ENCODE measurements at places on chromosomes 2 and 18.

DNA sequence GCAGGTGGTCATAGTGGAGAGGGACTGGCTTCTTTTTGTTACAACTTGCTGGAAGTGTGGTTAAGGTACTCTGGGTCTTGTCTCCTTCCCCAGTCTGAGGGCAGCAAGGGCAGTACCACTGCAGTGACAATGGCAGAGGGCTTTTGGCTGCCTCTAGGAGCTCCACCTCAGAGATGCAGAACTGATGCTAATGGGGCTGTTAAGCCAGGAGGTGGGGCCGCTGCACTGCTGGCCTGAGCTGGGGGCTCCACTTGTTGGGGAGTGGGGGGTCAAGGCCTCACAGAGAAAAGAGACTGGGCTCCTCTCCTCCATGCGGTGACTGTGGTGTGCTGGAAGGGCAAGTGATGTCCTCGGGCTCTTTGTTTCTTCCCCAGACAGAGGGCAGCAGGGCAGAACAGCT lies 135.7 kb downstream of the DSEL start:
- DNase-seq, result no peak

GRCh38 chr2:222410534-222410933 lies 13.8 kb upstream of the SGPP2 start:
- no peak for DNase-seq

DNA sequence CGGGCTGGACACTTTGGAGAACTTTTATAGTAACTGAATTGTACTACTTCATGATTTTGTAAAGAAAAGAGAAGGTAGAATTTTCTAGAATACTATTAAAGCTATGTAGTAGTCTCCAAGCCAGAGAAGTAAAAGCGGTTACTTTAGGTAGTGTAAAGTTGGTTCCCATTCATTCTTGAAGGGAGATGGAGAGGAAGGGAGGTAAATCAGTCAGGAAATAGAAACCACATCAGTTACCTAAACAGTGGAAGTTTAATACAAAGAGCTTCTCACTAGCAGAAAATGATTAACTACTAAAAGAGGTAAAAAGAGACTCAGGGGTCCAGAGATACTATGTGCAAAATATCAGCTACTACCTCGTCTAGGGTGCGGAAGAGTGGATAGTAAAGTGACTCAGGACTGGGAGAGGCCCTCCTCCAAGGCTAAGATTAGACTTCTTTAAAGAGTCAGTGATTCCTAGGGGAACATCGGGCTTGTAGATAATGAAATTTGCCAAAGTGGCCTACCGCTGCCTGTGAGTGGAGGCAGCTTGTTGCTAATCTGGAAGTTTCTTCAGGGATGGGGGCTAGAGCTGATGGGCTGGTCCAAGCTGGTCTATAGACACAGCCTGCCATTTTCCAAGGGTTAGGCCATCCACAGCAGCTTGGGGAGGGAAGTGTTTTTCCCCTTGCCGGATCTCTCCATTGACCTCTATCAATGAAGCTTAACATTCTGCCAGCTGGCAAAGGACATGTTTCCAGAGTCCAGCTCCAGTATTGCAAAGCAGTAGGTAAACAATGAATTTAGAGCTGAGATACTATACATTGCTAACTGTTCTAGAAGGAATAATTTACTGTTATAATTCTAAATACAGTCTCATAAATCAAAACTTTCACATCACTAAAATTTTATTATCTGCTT lies 246.4 kb upstream of the BOD1L2 start:
- DNase-seq, result no peak

- no peak for DNase-seq
These were observed 10.7 kb upstream of the RMDN2 start for GRCh38 chr2:37914340-37914739.

GRCh38 chr2:240551288-240551687 lies 6.5 kb downstream of the ANKMY1 start:
- DNase-seq, result no peak

DNA sequence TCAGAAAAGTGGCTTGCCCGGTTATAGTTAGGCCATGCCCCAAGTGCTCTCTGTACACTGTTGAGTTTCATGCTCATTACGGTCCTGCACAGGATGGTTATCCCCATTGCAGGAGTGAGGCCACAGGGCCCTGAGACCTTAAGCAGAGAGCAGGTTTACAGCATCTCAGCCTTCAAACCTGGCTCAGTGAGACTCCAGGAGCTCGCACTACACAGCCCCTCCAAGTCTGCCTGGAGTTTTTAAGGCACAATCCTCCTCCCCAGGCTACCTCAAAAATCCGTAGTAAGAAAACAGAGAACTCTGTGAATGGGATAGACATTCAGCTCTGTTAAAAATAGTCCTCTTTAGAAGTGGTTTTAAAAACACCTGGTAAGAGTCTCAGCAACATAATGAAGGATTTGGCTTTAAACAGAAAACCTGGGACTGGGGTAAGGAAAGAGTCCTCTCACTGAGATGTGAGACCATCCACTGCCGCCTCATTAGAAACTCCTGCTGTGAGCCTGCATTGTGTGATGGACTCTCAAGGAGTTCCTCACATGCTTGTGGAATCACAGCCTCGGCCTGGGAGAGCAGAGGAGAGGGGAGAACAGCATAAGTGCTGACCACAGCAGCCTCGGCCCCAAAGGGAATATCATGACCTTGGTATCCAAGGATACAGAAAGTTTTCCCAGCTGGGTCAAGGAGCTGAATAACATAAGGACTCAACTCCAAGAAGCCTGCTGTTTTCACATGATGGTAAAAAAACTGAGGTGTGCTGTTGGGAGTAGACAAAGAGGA lies 214.8 kb downstream of the ATAD2B start:
- DNase-seq, result no peak

GRCh38 chr2:33458248-33458819 lies 18.1 kb upstream of the RASGRP3 start:
- no peak for DNase-seq

GRCh38 chr2:207143215-207144172 lies 22.3 kb downstream of the KLF7 start:
- DNase-seq, result peak; percentile 56

DNA sequence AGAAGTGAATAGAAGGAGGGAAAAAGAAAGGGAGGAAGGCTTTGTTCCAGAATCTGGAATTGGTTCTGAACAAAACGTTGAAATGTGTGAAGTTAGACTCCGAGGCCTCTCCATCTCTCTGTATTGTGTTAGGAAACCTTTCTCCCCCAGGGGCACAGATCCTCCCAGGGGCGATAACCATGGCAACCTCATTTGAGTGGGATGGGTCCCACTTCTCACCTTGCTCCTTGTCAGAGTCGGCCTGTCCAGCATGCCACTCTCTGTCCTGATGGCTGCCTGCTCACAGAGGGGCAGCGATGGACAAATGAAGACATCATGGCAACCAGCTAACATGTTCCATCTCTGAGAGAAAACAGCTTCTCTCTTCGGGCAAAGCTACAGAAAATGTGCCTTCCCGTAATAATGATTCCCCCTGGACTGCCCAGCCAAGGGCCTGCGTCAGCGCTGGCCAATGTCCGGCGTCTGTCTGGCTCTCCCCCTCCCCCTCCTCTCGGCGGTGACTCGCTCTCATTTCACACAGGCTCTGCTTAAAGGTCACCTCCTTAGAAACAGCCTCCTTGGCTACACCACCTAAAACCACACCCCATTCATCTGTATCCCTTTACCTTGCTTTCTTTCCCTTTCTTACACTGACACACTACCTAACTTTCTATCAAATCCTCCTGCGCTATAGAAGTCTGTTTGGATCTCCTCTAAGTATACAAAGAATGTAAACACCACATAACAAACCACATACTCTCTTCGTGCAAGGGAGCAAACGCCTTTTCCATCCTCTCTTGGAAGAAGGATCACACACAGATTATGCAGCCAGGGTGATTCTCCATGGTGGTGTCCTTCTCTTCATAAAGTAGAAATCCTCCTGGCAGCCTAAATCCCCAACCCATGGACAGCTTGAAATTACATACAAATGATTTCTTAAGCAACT lies 32.1 kb upstream of the TTC39C start:
- DNase-seq, result no peak

GRCh38 chr2:9914384-9915065 lies 37.0 kb upstream of the GRHL1 start:
- DNase-seq, result peak; percentile 83

DNA sequence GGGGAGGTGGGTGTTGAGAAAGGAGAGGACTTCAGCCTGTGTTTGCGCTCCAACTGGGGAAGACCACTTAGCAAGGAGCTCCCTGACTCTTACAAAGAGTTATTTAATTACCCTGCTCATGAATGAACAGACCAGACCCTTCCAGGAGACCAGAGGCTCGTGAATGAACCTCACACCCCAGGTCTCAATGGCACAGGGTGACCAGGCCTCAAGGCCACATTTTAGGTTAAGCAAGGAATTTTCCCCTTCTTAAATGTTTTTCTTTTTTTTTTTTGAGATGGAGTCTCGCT lies 25.3 kb downstream of the SMAD7 start:
- no peak for DNase-seq

DNA sequence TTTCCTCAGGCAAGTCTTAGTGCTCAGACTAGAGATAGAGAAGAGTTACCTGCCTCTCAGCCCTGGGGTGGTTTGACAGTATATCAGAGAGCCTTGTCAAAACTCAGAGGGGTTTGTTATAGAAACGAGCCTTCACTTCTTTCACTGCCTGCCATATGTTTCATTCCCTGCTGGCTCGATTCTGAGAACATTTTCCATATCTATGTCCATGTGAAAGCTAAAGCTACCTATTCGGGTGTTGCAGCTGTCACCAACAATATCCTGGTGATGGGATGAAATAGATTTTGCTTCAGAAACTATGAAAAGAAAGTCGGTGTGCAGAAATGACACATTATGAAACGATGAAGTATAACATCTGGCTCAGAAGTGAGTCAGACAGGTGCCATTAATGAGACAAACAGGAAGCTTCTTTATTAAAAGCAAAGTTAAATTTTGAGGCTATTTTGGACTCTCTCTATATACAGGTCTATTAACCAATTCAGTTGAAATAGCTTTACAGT lies 56.1 kb upstream of the TANK start:
- DNase-seq, result peak; percentile 22

GRCh38 chr18:58727776-58728500 lies 56.7 kb downstream of the MALT1 start:
- no peak for DNase-seq

DNA sequence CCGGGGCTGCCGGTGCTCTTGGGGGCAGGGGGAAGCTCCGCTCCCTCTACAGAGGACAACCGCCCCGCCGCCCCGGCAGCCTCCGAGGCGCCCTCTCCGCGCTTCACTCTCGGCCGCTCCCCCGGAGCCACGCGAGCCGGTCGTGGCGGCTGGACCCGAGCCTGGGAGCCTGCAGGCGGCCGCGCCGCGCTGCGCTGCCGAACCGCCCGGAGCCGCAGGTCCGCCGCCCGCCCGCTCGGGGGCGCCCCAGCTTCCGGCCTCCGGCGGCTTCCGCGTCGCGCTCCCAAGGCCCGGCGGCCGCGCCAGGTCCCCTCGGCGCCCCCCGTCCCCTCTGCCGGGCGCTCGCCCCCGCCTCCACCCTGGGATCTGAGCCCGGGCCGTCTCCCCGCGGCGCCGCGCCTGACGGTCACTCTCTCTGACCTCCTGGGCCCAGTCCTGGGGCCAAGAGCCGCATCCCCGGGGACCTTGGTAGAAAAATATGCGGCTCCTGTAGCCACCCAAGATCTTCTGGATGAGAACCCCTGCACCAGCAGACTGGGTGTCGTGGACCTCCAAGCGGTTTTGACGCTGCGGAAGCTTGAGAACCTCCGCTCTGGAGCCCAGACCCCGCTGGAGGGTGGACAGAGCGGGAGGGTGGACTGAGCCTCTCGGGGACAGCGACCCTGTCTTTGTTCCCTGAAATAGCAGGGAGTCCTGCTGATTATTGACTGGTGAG lies 44.3 kb downstream of the SERTAD2 start:
- DNase-seq, result peak; percentile 75

GRCh38 chr2:202038471-202039277 lies 5.0 kb downstream of the FZD7 start:
- DNase-seq, result no peak

- DNase-seq, result no peak
These were observed 1683.2 kb upstream of the SLC39A10 start for GRCh38 chr2:193973781-193974180.

DNA sequence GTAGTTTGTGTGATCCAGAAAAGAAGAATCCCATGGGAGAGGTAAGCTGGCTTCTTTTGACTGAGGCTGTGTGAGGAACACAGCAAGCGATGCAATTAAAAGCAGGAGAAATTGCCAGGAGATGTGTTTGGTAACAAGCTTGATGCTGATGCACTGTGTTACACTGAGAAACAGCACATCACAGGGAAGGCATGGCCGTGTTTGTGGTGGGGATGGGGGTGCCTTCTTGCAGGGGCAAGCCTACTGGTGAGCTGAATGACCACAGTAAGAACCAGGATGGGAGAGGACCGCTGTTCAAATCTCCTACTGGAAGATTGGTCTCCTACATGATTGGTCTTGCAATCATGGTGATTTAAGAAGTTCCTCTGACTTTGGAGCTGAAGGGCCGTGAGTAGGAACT lies 477.7 kb upstream of the HS6ST1 start:
- DNase-seq, result no peak

GRCh38 chr2:101111262-101111838 lies 39.8 kb downstream of the TBC1D8 start:
- no peak for DNase-seq

DNA sequence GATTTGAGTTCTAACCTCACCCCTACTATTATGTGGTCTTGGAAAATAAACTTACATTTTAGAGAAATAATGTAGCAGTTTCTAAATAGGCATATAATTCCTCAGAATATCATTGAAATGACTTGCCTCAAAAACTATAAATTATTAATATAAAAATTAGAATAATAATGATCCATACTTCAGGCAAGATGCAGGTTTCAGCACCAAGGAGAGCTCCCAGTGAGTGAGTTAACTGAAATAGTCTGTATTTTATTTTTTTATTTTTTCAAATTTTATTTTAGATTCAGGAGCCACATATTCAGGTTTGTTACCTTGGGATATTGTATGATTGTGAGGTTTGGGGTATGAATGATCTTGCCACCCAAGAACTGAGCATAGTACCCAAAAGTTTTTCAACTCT lies 472.2 kb upstream of the DCC start:
- no peak for DNase-seq

- no peak for DNase-seq
These were observed 406.6 kb upstream of the MMADHC start for GRCh38 chr2:149994057-149994728.

- DNase-seq, result no peak
These were observed 208.6 kb upstream of the HAAO start for GRCh38 chr2:43001055-43001378.

GRCh38 chr18:58848685-58849084 lies 16.0 kb upstream of the ZNF532 start:
- DNase-seq, result no peak

DNA sequence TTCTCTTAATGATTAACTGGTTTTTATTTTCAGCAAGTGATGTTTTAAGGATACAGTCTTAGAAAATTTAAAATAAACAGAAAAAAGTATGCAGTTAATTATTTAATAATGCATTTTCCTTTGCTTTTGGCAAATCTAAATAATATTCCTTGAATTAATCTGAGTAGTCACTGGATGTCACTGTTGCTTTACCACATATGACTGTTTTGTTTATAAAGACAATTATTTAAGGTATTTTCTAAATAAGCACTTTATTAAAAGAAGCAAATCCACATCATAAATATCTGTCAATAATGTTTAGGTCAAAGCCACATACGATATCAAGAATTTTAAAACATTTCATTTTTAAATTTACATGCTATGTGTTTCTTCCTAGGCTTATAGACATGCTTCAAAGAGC lies 40.6 kb upstream of the TFPI start:
- DNase-seq, result no peak

- no peak for DNase-seq
These were observed 154.2 kb downstream of the MIB1 start for GRCh38 chr18:21894619-21895367.

- DNase-seq, result no peak
These were observed 6.8 kb downstream of the CPLX4 start for GRCh38 chr18:59311631-59312030.

Data from activated CD4-positive, alpha-beta memory T cell treated with anti-CD3 and anti-CD28 coated beads for 36 hours (primary cell).